Erythroblast (primary cell): ENCODE measurements at places on chromosomes 2 and 18.

- DNase-seq, result no peak
These were observed 266.5 kb downstream of the EIPR1 start for GRCh38 chr2:3110994-3111666.

DNA sequence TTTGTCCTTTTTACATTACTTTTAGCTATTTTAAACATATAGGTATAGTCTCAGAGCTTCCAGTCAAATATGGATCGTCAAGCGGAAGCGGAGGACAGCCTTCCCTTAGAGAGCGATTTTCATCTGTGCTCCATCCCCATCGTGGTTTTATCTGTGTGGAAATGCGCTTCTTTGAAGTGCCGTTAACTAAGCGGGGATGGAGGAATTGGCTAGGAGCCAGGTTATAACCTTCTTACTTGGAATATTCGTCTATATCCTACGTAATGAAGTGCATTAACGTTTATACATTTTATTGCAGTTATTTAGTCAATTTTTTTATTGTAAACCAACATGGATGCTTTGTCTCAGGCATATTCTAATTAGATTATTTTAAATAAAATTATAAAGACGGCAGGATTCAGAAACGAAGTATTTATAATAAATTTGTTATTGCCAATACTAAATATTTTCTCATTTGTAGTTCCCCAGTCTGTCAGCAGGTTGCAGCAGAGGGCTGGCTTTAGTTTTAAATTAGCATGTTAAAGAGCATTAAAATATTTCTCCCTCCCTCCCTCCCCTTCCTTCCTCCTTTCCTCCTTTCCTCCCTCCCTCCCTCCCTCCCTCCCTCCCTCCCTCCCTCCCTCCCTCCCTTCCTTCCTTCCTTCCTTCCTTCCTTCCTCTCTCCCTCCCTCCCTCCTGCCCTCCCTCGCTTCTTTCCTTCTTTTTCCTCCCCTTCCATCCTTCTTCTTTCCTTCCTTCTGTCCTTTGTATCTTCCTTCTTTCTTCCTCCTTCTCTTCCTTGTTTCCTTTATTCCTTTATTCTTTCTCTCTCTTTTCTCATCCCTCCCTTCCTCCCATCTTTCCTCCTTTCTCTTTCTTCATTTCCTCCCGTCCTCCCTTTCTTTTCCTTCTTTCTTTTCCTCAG lies 80.6 kb upstream of the DOCK10 start:
- no peak for DNase-seq

DNA sequence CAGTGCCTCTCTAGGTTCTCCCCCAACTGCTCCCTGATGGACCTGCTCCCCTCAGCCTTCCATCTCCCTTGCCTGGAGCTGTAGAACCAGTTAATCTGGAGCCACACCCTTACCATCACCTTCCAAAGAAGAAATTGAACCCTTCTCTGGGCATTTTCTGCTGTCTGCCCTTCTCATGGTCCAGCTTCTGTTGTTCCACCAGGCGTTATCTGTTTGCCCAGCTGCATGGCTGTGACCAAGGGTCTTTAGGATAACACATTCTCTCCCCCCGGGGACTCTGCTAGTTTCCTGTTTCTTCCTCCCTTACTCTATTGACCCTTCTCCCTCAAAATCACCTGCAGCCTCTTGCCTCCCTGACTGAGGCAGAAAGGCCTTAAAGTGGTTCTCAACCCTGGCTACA lies 3.2 kb upstream of the ANKRD53 start:
- peak; percentile 48 for DNase-seq

DNA sequence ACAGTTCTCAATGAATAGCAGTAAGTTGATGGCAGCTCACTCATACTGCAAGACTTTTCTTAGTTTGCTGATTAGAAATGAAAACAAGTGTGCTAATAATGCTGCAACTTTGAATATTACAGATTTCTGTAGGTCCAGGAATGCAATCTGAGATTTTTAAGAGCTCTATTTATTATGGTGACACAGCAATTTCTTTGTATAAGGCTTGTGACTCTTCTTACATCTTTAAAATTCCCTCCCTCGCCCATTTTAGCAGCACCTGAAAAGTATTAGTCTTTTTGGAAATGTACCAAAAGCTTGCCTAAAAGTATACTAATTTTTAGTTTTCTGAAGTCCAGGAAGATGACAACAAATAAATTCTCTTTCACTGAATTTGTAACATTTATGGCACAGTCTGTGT lies 4.4 kb upstream of the HTR2B start:
- DNase-seq, result no peak

DNA sequence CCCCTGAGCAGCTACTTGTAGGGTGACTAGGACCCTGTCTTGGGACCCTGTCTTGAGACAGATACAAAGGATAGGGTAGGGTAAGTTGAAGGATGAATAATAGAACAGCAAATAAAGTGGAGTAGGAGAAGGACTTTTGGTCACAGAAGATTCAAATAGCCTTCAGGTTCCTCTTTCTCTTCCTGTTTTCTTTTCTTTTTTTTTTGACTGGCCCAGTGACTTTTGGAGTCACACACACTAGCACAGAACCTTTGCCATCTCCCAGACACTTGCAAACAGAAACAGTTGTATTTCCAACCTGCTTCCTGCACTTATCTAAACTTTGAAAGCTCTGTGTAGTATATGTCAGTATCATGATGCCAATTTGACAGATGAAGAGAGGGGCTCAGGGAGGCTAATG lies 108.2 kb downstream of the TDRD15 start:
- DNase-seq, result no peak

DNA sequence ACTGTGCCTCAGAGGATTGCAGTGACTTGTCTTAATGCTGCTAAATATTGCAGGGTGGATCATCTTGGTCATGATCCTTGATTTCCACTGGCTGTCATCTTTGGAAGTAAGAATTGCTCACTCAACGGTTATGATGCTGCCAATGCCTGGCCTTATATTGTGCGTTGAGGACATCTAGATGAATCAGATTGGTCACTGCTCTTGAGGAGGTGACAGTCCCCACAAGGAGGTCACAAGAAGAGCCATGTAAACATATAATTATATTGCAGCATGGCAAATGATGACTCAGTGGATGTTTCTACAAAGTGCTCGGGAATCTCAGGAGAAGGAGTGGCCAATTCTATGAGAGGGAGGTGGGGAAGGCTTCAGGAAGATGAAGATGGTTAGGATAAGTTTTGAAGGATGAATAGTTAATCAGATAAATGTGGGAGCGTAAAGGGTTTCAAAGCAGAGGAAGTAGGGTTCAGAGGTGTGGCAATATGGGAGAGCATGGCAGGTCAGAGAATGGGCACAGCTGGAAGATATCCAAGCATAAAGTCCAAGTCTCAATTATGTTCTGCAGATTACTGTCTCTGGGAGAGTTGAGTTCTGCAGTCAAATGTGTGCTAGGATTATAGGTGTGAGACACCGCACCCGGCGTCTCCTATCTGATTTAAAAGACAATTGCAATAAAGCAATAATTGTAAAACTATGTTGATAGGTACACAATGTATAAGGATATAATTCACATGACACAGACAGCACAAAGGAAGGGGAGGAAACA lies 21.3 kb upstream of the TMEM131 start:
- DNase-seq, result no peak

DNA sequence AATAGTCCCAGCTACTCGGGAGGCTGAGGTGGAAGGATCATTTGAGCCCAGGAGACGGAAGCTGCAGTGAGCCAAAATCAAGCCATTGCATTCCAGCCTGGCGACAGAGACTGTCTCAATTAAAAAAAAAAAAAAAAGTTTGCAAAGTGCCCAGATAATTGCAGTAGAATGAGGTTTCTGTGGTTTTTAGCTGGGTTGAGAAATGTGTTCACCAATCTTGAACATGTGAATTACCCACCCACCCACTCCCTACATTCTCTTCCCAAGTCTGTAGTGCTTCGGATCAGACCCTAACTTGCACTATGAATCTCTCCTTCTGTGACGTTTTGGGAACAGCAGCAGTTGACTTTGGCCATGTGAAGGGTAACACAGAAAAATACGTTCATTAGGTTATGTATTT lies 247.3 kb downstream of the PTGR3 start:
- DNase-seq, result no peak

DNA sequence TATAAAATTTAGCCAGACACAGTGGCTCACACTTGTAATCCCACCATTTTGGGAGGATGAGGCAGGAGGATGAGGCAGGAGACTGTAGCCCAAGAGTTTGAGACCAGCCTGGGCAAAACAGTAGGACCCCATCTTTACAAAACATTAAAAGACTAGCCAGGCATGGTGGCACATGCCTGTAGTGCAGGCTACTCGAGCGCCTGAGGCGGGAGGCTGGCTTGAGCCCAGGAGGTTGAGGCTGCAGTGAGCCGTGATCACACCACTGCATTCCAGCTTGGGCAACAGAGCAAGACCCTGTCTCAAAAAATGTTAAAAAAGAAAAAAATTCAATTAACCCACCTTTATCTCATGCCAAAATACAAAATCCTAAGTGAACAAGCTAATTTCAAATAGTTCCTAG lies 4.0 kb downstream of the REV1 start:
- DNase-seq, result peak; percentile 53

GRCh38 chr18:11980494-11981191 lies 664 bp upstream of the IMPA2 start:
- peak; percentile 100 for DNase-seq

DNA sequence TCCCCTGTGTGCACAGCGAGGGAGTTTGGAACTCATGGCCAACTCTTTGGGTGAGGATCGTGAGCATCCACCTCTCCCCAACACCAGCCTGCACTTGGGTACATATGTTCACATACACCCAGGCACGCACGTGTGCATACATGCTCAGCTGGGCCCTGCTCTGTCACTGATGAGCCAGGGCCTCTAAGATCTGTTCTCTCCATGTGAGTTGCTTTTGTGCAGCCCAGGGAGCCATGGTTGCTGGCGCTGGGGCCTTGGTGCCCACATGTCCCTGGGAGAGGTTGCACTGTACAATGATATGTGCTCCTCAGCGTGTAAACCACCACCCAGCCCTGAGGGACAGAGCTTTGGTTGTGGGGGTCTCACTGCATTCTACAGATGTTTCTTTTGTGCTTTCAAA lies 44.1 kb downstream of the KLHL29 start:
- no peak for DNase-seq

GRCh38 chr2:176162911-176163671 lies 6.0 kb downstream of the HOXD3 start:
- no peak for DNase-seq

DNA sequence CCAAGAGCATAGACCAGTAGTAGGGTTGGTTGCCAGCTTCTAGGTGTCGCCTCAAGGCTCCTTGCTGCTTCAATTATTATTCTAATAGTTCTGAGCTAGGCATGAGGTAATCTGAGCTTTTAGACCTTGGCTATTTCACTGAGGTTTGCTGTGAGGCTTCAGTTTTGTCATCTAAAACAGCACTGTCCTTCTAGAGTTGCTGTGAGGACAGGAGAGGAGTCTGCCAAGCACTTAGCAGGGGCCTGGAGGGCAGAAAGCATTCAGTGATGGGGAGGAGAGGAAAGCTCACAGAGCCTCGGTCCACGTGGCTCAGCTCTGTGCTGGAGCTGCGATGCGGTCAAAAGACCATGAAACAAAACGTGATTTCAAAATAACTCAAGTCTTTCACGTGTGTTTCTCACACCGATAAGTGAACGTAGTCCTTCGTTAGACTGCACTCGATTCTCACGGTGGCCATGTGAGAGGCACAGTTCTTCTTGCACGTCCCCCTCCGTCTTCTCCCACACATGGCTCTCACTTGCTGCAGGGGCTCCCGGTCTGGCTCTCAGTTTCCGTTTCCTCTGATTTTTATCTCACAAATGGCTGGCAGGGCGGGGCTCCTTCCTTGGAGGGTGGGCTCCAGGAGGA lies 113.7 kb downstream of the B3GNT2 start:
- peak; percentile 33 for DNase-seq

- DNase-seq, result no peak
These were observed 77.0 kb upstream of the CYP1B1 start for GRCh38 chr2:38152913-38153312.

GRCh38 chr2:47118581-47118980 lies 36.5 kb downstream of the STPG4 start:
- DNase-seq, result no peak

DNA sequence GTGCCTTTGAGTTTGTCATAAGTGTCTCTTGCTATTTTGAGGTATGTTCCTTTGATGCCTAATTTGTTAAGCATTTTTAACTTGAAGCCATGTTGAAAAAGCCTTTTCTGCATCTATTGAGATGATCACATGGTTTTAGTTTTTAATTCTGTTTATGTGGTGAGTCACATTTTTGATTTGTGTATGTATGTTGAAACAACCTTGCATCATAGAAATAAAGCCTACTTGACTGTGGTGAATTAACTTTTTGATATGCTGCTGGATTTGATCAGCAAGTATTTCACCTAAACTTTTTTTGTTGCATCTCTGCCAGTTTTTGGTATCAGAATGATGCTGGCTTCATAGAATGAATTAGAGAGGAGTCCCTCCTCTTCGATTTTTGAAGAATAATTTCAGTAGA lies 469.7 kb downstream of the CDH2 start:
- DNase-seq, result no peak

DNA sequence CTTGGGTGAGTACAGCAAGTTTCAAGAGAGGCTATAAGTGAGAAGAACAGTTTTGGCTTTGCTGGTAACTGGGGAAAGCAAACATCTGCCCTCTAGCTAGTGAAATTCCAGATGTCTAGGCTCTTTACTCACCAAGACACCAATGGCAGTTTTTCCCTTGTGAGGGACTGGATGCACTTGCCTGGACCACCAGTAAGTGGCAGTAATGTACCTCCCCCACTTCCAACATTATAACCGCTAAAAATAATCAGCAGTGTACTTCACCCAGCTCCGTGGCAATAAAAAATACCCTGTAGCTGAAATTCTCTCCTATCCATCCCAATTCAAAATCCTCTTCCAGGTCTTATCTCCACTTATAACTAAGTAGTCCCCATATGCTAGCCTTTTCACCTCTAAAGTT lies 383.9 kb downstream of the ARHGAP15 start:
- peak; percentile 56 for DNase-seq

- DNase-seq, result no peak
These were observed 24.9 kb downstream of the MYO5B start for GRCh38 chr18:50170004-50170403.

DNA sequence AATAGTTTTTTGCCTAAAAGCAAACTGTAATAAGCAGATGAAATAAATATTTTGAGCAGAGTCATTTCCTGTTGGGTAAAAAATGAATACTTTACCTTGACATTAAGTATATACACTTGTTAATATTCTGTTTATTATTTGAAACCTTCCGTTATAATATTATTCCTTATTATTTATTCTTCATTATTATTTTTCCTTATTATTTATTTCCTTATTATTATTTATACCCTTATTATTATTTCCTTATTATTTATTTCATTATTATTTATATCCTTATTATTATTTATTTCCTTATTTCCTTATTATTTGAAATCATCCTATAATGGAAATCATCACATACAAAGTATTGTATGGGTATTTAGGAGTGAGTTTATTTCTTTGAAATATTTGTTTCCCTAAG lies 232.2 kb upstream of the RBBP8 start:
- no peak for DNase-seq

DNA sequence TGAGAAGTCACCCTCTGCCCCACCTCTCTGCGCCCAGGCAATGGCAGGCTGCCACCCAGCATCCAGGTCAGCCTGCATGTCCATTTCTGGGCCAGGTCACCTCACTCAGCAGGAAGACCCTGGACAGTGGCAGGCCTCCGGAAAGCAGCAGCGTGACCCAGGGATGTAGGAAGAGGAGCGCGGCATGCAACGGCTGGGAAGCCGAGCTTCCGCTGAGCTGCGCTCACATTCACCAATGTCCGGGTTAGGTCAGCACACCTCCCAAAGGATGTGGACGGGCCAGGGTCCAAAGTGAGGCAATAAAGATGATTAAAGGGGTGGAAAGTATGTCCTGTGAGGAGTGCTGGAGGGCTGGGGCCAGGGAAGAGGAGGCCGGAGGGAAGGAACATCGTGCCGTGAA lies 174.5 kb downstream of the CTIF start:
- DNase-seq, result no peak
